CMK (cell line): ENCODE measurements at places on chromosomes 16 and 17.
A peak's percentile ranks its signal among the peaks of the same experiment; 100 is the strongest.

- no peak for DNase-seq
These were observed 180.8 kb downstream of the FTO start for GRCh38 chr16:53884748-53885147.

- DNase-seq: no peak
These were observed 4.4 kb upstream of the CALB2 start for GRCh38 chr16:71354156-71354555.

GRCh38 chr17:13540546-13540945, 61.2 kb downstream of the HS3ST3A1 start:
- no peak for DNase-seq

- DNase-seq: no peak
These were observed 44.6 kb upstream of the CIBAR2 start for GRCh38 chr16:85156869-85157268.

GRCh38 chr16:81140930-81141780, 45.0 kb upstream of the GCSH start:
- DNase-seq: no peak

- no peak for DNase-seq
These were observed 313.4 kb downstream of the CDH11 start for GRCh38 chr16:64808474-64808873.

DNA sequence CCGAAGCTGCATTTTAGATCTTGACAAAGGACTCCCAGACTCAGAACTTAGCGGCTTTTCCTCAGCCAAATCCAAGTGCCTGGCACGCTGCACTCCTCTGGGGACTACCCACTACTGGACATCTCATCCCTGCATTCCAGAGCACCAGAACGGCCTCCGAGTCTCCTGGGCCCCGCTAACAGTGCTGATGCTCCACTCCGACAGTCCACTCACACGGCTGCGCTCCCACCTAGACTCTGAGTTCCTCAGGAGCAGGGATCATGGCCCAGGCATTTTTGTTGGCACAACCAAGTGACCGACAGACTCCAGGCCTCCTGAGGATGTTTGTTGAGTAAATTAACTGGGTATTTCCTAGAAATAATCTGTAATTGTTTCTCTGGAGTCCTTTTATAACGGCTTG, 79.1 kb downstream of the NDEL1 start:
- DNase-seq: no peak

- no peak for DNase-seq
These were observed 47.8 kb downstream of the ITFG1 start for GRCh38 chr16:47413041-47413440.

- DNase-seq: no peak
These were observed 122.1 kb downstream of the SNX29 start for GRCh38 chr16:12098429-12099310.

DNA sequence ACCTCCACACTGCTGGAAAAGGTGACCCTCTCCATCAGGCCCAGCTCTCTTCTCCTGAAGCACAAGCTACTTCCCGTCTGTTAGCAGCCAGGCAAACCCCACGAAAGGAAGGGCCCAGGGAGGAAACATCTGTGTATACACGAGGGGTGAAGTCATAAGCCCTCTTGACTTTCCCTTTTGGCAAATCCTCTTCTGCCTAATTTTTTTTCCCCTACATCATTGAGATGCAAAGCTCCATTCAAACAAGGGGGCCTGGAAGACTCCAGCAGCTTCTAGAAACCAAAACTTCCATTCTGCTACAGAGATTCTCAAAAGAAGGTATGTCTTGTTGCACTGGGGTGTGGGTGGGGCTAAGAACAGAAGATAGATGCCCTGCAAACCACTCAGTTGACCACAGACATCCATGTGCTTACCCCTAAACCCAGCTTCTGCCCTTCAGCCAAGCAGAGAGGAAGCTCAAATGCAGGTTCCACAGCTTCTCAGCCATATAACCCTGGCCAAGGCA, 145.6 kb upstream of the RCVRN start:
- no peak for DNase-seq

- DNase-seq: no peak
These were observed 4.6 kb downstream of the MMP25 start for GRCh38 chr16:3051009-3051408.

GRCh38 chr16:14117051-14117450, 45.9 kb downstream of the MRTFB start:
- DNase-seq: no peak

GRCh38 chr17:4901108-4901647, 1.7 kb downstream of the CHRNE start:
- no peak for DNase-seq

DNA sequence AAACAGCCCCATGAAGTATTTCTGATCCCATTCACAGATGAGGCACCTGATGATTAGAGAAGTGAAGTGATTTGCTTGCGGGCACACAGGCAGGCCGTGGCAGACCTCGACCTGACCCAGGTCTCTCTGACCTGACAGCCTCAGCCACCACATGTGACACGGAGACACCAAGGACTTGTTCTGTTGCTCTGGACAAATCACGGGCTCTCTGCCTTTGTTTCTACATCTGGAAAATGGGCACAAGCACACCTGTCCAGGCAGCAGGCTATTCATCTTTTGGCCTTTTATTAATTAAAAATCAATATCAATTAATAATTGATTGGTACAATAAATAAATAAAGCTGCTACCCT, 3.4 kb downstream of the MAP3K14 start:
- DNase-seq: no peak

DNA sequence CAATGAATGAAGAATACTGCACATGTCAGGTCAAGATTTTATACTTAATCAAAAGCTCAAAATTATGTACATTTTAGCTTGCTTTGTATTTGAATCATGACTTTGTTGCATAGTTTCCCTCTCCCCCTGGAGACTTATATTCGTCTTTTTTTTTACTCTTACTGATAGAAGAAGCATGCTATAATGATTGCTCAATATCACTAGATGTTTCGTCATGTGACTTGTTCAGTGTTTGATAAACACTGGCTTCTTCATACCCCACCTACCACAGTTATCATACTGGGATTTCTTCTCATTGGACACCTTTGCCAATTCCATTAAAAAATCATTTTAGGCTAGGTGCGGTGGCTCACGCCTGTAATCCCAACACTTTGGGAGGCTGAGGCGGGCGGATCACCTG, 148.7 kb downstream of the FTO start:
- DNase-seq: no peak

- DNase-seq: no peak
These were observed 46.2 kb downstream of the SNTB2 start for GRCh38 chr16:69233124-69233523.

DNA sequence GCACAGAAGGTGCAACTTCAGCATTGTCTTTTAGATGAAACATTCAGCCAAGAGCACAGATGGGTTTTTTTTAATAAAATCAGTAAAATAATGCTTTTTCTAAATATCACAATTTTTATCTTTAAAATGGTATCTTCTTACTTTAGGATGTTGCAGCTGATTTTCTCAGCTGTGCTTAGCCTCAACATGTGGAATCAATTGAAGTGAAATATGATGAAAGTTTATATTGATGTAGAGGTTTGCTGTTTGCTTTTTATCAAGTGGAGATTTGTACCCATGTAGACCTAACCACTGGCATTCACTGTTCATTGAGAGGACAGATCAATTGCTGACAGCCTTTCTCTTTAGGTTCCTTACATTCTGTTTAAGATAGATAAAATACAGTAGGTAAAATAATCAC, 107.8 kb downstream of the CYB561 start:
- no peak for DNase-seq

DNA sequence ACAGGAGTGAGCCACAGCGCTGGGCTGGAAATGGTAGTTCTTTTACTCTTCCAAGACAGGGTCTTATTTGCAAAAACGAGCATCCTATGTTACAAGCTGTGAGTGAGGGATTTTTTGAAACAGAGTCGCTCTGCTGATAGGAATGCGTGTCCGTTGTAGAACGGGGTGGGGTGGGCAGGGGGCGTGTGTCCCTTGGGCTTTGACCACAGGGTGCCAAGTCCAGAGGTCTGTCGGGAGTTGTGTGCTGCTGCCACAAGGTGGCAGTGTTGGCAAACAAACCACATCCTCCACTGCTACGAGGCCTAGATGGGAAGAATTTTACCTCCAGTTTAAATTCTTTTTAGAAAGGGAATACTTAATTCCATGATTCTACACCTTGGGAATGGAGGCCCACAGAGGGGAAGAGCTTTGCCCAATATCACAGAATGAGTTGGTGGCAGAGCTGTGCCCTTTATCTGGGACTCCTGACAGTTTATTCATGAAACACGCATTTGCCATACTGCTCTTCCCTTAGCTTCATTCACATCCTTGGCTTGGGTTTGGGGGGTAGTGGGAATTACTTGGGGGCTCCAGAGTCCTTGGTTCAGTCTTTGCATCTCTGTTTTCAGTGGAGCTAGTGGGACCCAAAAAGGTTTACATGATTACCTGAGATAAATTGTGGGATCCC, 30.6 kb upstream of the ETV4 start:
- DNase-seq: peak; percentile 52

- no peak for DNase-seq
These were observed 20.6 kb downstream of the BLMH start for GRCh38 chr17:30271102-30271501.

- DNase-seq: no peak
These were observed 9.5 kb downstream of the DLX4 start for GRCh38 chr17:49978501-49978900.

DNA sequence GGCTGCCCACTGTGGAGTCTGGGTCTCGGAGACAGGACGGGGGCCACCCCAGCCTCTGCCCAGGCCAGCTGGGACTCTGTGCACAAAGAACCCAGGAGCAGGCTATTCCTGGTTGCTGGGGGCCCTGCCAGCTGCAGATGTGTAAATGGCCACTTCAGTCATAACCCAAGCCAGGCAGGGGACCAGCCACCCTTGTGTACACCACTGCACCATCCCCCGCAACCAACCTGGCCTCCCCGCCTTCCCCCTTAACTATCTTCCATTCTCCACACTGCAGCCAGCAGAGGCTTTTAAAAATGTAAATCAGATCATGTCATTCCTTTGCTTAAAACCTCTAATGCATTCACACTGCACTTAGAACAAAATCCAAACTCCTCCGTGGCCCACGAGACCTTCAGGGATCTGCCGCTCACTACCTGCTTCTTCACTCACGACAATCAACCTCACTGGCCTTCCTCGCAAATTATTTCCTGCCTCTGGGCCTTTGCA, 28.3 kb downstream of the RTN4RL1 start:
- no peak for DNase-seq

GRCh38 chr17:37117373-37118142, 168.8 kb downstream of the AATF start:
- DNase-seq: no peak

GRCh38 chr16:9091867-9092281, 430 bp downstream of the HAPSTR1 start:
- no peak for DNase-seq

DNA sequence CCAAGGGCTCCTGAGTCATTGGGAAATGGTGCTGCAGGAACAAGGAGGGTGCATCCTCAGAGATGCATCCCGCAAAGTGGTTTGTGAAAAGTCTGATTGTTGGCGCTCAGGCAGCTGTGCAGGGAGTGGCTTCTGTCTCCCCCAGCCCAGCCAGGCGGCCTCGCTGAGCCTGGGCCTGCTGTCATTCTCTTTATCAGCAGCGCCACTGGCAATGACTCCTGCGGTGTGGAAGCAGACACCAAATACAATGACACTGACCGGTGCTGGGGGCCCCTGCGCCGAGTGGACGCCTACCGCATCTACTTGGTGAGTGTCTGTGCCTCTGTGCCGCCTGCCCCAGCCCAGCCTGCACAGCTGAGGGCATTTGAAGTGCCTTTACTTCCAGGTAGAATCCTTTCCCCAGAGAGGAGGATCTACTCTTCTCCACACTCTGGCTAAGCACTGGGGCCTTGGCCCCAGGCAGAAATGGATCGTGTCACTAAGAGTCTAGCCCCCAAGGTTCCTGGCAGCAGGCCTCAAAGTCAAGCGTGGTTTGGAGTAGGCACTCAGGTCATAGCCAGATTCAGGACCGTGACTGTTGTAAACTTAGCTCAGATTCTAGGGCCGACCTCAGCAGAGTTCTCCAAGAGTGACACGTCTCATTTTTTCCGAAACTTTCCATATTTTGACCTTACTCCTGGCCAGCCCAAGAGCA, 19.3 kb upstream of the NAT9 start:
- DNase-seq: no peak

GRCh38 chr17:42111871-42112551, 503 bp downstream of the DHX58 start:
- DNase-seq: no peak

DNA sequence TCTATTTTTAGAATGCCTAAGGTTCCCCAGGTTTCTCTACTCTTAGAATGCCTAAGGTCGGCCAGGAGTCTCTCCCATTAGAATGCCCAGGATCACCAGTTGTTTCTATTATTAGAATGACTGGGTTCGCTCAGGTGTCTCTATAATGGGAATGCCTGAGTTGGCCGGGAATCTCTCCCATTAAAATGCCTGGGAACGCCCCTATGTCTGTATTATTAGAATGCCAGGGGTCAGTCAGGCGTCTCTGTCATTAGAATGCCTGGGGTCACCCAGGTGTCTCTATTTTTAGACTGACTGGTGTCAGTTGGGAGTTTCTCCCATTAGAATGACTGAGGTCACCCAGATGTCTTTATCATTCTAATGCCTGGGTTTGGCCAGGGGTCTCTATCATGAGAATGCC, 2252.5 kb downstream of the TP53TG3F start:
- no peak for DNase-seq

GRCh38 chr16:82643936-82644630, 17.3 kb downstream of the CDH13 start:
- no peak for DNase-seq

- DNase-seq: no peak
These were observed 32.2 kb downstream of the TEX2 start for GRCh38 chr17:64230791-64231408.

- no peak for DNase-seq
These were observed 2.4 kb downstream of the SLC16A13 start for GRCh38 chr17:7038025-7038862.

GRCh38 chr17:79159926-79160325, 85.3 kb downstream of the ENGASE start:
- no peak for DNase-seq

GRCh38 chr17:29793501-29793900, 136.5 kb downstream of the SSH2 start:
- no peak for DNase-seq

DNA sequence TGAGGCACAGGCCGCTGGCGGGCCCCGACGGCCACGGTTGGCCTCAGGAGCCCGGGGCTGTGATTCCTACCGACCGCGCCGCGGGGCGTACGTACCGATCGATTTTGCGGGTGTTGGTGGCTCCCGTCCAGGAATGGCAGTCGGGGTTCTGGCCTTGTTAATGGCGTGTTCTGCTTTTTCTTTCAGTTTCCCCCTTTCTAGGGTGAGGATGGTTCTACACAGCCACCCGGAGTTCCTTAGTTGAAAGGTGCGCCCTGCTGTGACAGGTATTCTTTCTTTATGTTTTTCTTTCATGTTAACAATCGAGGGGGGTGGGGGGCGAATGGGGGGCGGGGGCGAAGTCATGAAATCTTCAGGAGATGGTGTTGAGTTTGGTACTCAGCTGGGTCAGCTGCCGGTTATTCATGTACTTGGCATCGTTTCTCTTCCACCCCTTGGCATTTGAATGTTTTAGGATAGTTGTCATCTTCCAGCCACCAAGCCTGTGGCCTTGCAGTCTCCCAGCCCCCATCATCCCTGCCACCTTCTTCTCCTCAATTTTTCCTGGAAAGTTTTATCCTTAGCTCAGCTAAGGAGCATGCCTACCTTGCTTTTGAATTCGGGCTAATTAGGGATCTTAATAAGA, 802 bp downstream of the CYLD start:
- DNase-seq: no peak
